ENCODE measurements at places on chromosomes 6 and 20. TPM values are rescaled to one million over a fixed set of nuclear protein-coding genes. Genes with fewer than 3 reads are reported as not detected.

GRCh38 chr6:101716810-101717209 is 323.3 kb downstream of the GRIK2 start:
- no peaks in the 10 kb centered on the region for H3K27me3 ChIP-seq
- H3K4me3 ChIP-seq: no peak overlapping the region
- H3K27ac ChIP-seq: no peak overlapping the region
- no peak for DNase-seq
- no peaks in the 10 kb centered on the region for H3K4me1 ChIP-seq
- no peaks in the 10 kb centered on the region for H3K36me3 ChIP-seq

- H3K4me3 ChIP-seq: no peak overlapping the region
- no peak for DNase-seq
- H3K27ac ChIP-seq: no peak overlapping the region
- H3K4me1 ChIP-seq: no peaks in the 10 kb centered on the region
Measured at GRCh38 chr20:61311656-61312387, 59.8 kb downstream of the CDH4 start.

DNA sequence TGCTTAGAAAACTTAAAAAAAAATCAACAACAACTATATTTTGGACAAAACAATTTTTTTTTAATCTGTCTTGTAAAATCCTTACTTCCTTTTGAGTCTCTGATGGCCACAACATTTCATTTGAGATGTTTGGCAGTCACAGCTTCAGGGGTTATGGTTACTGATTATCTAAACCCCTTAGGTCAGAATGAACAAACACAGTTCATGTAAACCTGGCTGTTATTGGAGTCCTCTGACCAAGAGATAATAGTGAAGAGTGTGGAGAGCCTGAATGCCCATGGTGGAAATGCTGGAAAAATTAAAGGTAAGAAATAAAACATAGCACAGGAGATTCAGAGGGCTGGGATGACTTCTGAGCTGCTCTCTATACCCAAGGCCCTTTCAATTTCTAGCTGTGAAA is 38.2 kb downstream of the TMX4 start:
- H3K4me1 ChIP-seq: no peaks in the 10 kb centered on the region
- no peaks in the 10 kb centered on the region for H3K27me3 ChIP-seq
- H3K27ac ChIP-seq: no peak overlapping the region
- H3K4me3 ChIP-seq: no peak overlapping the region

- H3K4me1 ChIP-seq: no peaks in the 10 kb centered on the region
- no peaks in the 10 kb centered on the region for H3K36me3 ChIP-seq
- no peak for DNase-seq
Measured at GRCh38 chr20:25239387-25240370, 8.2 kb upstream of the PYGB start.

DNA sequence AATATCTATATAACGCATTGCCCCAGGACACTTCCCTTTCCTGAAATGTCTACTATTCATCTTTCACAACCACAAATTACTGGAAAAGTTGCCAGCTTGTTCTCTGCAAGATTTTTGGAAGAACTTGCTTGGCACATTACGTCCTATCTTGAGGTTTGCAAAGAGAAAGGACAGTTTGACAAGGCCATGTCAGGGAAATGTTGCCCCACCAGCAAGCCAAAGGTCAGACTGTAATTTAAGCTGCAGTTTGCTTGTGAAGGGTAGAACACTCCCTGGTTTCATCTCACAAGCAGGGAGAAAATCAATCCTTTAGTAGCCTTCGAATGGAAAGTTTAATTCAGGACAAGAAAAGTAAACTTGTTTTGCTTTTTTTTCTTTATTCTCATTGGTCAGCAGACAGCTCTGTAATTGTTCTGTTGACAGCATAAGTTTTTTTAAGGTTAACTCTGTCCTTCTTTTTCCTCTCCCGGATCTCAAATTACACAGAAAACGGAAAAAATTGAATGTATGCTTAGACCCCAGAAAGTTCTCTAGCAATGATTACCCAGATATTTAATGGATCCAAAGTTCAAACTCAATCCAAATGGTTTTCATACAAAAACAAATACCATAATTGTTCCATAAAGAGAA is 541.8 kb upstream of the NRSN1 start:
- H3K4me1 ChIP-seq: no peaks in the 10 kb centered on the region
- peak; percentile 6 for DNase-seq
- H3K27me3 ChIP-seq: no peaks in the 10 kb centered on the region
- H3K27ac ChIP-seq: no peak overlapping the region

GRCh38 chr6:16345449-16346330 is 107.3 kb downstream of the GMPR start:
- DNase-seq: peak; percentile 60
- H3K4me1 ChIP-seq: peaks cover 7% of the 10 kb centered on the region
- H3K27me3 ChIP-seq: no peaks in the 10 kb centered on the region
- H3K4me3 ChIP-seq: no peak overlapping the region
- H3K27ac ChIP-seq: no peak overlapping the region

- DNase-seq: no peak
- no peaks in the 10 kb centered on the region for H3K27me3 ChIP-seq
- H3K27ac ChIP-seq: no peak overlapping the region
- no peaks in the 10 kb centered on the region for H3K36me3 ChIP-seq
Measured at GRCh38 chr6:14313248-14313647, 195.7 kb downstream of the CD83 start.

DNA sequence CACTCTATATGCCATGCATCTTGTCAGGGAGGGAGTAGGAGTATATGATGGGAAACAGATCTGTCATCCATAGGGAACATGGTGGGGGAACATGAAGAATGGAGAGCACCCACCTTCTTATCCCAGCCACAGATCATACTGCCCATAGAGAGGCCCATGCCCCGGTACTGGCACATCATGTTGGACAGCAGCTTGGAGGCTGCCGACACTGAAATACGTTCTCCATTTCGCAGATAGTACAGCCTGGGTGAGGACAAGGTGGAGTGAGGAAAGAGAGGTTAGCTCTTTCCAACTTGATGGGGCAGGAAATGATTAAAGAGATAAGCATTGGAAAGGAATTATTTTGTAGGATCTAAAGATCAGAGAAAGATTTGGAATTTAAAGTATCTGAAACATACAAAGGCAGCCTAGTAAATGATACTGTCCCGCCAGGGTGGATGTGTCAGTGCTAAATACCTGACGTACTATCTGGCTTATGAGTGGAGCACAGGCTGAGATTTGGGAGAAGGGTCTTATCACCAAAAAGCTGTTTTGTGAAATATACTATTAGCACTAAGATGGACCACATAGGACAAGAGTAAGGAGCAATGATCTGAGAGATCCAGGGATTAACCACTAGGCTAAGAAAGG is 1.7 kb downstream of the PSMB8 start:
- no peaks in the 10 kb centered on the region for H3K27me3 ChIP-seq
- H3K4me1 ChIP-seq: peaks cover 40% of the 10 kb centered on the region
- no peak overlapping the region for H3K4me3 ChIP-seq
- DNase-seq: no peak

DNA sequence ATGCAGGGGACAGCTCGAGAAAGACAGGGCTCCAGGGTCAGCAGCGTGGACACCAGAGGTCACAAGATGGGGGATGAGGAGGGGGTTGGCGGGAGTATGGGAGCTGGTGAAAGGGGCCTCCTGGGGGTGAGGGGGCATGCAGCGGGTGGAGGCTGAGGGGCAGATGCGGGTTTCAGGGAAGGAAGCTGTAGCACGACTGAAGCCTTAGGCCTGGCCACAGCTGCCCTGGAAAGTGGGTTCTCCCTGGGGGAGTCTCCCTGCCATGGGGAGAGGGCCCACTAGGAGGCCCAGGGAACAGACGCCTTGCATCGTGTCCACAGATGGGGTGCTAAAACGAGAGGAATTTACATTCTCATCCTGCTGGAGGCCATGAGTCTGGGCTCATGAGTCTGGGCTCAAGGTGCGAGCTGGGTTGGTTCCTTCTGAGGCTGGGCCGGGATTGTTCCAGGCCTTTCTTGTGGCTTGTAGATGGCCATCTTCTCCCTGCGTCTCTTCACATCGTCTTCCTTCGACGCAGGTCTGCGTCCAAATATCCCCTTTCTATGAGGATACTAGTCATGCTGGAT is 18.0 kb downstream of the APCDD1L start:
- no peak overlapping the region for H3K4me3 ChIP-seq
- H3K27ac ChIP-seq: no peak overlapping the region
- H3K4me1 ChIP-seq: no peaks in the 10 kb centered on the region

- H3K36me3 ChIP-seq: no peaks in the 10 kb centered on the region
- H3K27ac ChIP-seq: no peak overlapping the region
- H3K27me3 ChIP-seq: no peaks in the 10 kb centered on the region
- DNase-seq: no peak
Measured at GRCh38 chr6:78559056-78559455, 308.3 kb upstream of the IRAK1BP1 start.

- no peak overlapping the region for H3K4me3 ChIP-seq
- no peak for DNase-seq
- H3K27me3 ChIP-seq: peaks cover 67% of the 10 kb centered on the region
Measured at GRCh38 chr6:33974030-33974429, 170.2 kb upstream of the MLN start.

DNA sequence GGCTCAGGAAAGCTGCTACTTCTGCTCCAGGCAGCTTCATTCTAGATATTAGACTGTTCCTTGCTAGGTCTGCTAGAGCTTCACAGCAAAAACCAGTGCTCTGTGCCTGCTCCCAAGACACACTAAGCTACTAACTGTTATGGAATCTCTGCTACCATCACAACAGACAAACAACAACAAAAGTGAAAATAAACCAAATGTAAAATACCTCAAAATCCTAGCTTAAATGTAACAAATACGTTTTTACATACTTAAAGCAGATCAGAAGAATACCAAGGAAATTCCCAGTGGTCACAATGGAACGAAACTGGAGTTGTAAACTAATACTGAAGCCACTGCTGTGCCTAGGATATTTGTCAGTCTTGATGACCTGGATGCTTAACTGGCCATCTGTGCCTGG is 84.6 kb upstream of the EZR start:
- H3K4me1 ChIP-seq: no peaks in the 10 kb centered on the region
- H3K27ac ChIP-seq: no peak overlapping the region
- no peaks in the 10 kb centered on the region for H3K27me3 ChIP-seq
- H3K36me3 ChIP-seq: no peaks in the 10 kb centered on the region
- no peak for DNase-seq
- no peak overlapping the region for H3K4me3 ChIP-seq

GRCh38 chr20:52975029-52975732 is 3.0 kb downstream of the TSHZ2 start:
- H3K27me3 ChIP-seq: peaks cover 13% of the 10 kb centered on the region
- no peaks in the 10 kb centered on the region for H3K36me3 ChIP-seq
- DNase-seq: peak; percentile 48
- H3K4me3 ChIP-seq: peak overlapping the region; percentile 50
- H3K4me1 ChIP-seq: peaks cover 10% of the 10 kb centered on the region

- peaks cover 7% of the 10 kb centered on the region for H3K4me1 ChIP-seq
- no peak for DNase-seq
- H3K36me3 ChIP-seq: peaks cover 19% of the 10 kb centered on the region
- H3K27me3 ChIP-seq: no peaks in the 10 kb centered on the region
Measured at GRCh38 chr6:42021847-42022754, 28.2 kb upstream of the TAF8 start.

DNA sequence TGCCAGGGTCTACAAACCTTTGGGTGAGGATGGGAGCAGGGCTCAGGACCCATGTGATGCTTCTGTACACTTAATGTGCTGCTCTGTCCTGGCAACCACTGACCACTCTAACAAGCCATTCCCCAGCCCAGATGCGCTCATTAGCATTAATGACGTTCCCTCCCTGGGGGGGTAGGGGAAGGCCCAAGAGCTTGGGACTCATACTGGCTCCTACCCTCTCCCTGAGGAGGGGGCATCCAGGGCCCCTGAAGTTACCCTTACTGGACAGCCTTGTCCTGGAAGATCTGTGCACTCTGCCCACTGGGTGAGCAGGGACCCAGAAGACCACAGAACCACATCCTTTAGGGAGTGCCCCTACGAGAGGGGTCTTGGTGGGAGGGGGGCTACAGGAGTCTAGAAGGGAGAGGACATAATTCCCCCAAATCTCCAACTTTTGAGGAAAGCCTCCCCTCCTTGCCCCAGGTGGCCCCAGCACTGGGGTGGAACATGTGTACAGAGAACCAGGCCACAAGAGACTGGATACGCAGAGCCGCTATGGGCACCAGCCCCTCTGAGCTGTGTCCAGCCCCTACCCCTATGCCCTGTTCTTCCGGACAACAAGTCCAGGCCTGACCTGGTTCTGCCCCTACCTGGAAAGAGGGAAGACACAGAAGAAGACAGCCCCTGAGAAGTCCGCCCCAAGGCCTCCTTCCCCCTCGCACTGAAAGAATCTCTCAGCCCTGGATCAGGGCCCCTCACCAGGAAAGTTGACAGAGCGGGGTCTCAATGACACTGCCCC is 1.4 kb downstream of the TEAD3 start:
- peak overlapping the region; percentile 65 for H3K4me3 ChIP-seq
- peak overlapping the region; percentile 89 for H3K27ac ChIP-seq
- H3K4me1 ChIP-seq: peaks cover 61% of the 10 kb centered on the region
- DNase-seq: no peak

- no peaks in the 10 kb centered on the region for H3K27me3 ChIP-seq
- no peaks in the 10 kb centered on the region for H3K36me3 ChIP-seq
- no peak overlapping the region for H3K4me3 ChIP-seq
- H3K4me1 ChIP-seq: peaks cover 85% of the 10 kb centered on the region
Measured at GRCh38 chr6:144317736-144318135, 32.6 kb downstream of the UTRN start.

DNA sequence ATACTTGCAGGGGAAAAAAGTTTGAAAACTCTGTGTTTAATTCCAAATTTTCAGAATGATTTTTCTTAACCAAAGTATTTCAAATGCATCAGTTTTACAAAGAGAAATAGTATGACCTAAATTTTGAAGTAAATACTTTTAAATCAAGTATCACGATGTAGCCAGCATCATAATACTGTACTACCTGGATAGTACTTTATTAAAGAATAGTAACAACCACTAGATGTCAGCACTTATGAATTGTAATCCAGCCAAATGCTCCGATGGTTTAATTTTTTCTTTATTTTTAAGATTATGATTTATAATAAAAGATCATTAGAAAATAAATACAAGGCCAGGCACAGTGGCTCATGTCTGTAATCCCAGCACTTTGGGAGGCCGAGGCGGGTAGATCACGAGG is 37.2 kb upstream of the HACE1 start:
- no peaks in the 10 kb centered on the region for H3K27me3 ChIP-seq
- no peaks in the 10 kb centered on the region for H3K36me3 ChIP-seq
- no peak for DNase-seq
- no peaks in the 10 kb centered on the region for H3K4me1 ChIP-seq
- H3K27ac ChIP-seq: no peak overlapping the region
- H3K4me3 ChIP-seq: no peak overlapping the region

GRCh38 chr20:3081641-3082040 is 2.9 kb downstream of the AVP start:
- H3K27me3 ChIP-seq: no peaks in the 10 kb centered on the region
- no peak for DNase-seq
- no peak overlapping the region for H3K4me3 ChIP-seq
- H3K36me3 ChIP-seq: no peaks in the 10 kb centered on the region
- H3K4me1 ChIP-seq: peaks cover 23% of the 10 kb centered on the region

- no peaks in the 10 kb centered on the region for H3K36me3 ChIP-seq
- no peaks in the 10 kb centered on the region for H3K27me3 ChIP-seq
- H3K27ac ChIP-seq: no peak overlapping the region
Measured at GRCh38 chr20:25372584-25373336, 17.9 kb downstream of the ABHD12 start.

The SLC25A27 gene
- 35.3 TPM for polyA plus RNA-seq

The ARG1 gene
- polyA plus RNA-seq: 0.30 TPM

The IP6K3 gene
- polyA plus RNA-seq: 3.4 TPM

The TTI1 gene
- polyA plus RNA-seq: 6.2 TPM

The SIRPA gene
- 8.5 TPM for polyA plus RNA-seq

The EYA2 gene
- 5.7 TPM for polyA plus RNA-seq

The ULBP2 gene
- polyA plus RNA-seq: not detected

The GRIK2 gene
- polyA plus RNA-seq: 0.06 TPM

The PRL gene
- polyA plus RNA-seq: not detected

The UBD gene
- 65.8 TPM for polyA plus RNA-seq

The LY6G5C gene
- polyA plus RNA-seq: 1.8 TPM

The ARMH2 gene
- not detected for polyA plus RNA-seq

The SYNE1 gene
- polyA plus RNA-seq: 13.6 TPM

The PBX2 gene
- 26.5 TPM for polyA plus RNA-seq

The LAMP5 gene
- 0.61 TPM for polyA plus RNA-seq

All from stomach (tissue), 19 donors.